ENCODE measurements at places on chromosomes 12 and 14.

DNA sequence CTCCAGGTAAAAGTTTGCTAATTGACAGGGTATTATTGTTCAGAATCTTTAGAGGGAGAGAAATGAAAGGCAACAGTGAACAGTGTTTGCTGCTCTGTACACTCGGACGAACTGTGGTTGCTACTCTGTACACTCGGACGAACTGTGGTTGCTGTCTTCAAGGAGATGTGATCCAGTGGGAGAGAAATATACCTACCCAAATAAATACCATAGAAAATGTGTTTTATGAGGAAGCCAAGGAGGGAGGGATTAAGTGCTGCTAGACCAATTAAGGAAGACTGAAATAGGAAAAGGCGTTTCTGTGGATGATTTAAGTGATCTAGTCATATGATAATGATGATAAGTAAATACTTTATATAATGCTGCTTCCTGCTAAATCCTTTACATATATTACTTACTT lies 2.7 kb downstream of the STK38L start:
- DNase-seq, result no peak

DNA sequence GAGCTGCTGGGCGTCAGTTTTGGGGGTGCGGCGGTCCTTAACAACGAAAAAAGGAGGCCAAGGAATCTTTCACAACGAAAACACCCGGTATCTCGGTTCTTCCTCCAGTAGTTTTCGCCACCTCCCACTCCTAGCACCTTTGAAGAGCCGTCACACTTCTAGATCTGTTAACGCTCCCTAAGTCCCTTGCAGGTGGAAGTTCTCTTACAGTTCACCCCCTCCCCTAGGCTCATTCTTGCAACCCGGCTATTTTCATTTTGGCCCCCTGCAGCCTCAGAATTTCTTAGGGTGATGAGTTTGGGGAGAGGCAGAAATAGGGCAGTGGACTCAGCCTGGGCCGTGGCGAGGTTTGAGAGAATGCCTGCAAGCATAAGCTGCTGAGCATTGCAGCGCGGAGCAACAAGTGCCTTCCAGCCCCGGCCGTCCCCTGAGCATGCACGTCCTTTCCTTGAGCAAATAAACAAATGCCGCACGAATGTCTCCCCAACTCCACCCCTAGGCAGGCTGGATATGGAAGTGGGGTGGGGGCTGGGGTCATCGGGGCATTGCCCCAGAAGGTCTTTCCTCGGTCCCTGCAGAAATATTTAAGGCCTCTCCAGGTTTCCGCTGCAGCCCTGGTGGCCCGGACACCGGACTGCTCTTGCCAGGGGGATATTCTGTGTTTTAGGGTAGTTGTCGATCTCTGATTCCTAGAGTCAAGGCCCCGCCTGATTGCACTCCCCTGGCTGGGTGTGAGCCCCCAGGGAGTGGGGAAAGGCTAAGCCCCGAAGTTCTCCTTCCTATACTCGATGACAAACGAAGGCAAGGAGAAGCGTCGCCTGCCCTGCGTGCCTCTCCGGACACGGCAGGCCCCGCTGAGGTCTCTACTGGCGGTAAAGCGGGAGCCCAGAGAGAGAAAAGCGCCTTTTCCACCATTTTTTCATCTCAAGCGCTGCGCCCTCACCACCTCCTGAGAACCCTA lies 1.6 kb downstream of the RFX4 start:
- no peak for DNase-seq

DNA sequence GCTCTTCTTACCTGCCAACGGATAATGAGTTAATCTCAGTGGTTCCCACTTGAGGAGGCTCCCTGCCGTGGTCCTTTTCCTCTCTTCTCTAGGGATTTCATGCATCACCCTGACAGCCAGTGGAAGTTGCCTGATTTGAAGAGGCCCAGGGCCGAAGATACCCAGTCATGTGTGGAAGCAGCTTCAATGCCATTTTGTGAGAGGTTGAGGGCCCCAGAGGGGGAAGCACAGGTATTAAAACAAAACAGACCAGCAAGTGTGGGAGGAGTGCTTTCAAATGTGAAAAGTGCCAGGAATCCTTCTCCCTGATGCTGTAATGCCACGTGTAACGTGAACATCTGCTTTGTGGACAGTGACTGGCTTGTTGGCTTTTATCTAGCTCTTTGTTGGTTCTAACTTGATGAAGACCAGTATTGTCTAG lies 1.5 kb downstream of the TCP11L2 start:
- DNase-seq, result no peak

GRCh38 chr14:26286081-26286912 lies 311.5 kb downstream of the NOVA1 start:
- no peak for DNase-seq

Data from BE2C (cell line).